ENCODE measurements at places on chromosomes 13 and 19.

DNA sequence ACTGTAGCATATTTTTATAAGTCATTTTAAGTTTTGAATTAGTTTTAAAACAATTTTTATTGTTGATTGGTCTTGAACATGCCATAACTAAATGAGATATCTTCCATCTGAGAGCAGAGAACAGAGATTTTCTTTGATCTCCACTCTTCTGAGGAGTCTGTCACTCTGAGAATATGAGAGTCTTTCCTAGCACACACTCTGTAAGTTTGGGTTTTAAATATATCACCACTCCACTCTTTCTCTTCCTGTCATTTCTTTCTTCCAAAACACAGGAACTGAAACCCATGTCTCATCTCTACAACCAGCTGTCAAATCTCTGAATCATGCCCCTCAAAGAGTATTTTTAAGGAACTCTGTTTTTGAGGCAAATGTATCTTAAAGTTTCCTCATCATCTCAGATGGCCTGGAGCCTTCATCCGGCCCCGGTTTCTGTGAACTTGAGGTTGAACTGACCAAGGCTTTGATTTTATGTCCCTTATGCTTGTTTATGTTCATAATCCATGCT lies 698.2 kb upstream of the SGCG start:
- no peak for DNase-seq

DNA sequence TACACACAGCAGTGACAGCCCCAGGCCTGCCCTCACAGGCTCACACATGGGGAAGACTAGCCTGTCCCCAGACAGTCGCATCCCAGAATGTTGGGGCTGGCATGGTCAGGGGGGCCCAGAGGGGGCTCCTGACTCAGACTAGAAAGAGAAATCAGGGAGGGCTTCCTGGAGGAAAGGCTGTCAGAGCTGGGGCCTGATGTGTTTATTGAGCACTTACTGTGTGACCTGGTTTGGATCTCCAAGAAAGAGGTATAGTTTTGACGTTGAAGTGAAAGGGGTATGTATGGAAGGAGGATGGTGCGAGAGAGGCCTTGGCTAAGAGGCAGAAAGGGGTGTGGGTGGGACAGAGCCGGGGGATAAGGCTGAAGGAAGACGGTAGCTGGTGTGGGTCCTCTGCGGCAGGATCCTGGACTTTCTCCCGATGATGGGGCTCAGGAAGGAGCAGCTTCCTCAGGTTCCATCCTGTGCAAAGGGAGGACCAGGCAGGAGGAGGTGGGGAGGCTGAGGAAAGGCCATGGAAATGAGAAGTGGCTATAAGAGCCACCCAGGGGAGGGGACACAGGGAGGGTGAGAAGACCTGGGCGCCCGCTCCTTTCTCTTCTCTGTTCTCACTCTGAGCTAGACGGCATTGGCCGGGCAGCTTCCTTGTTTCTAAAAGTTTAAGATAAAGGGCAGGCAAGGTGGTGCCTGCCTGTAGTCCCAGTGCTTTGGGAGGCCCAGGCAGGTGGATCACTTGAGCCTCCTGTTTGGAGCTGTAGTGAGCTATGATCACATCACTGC lies 16.1 kb upstream of the BCL3 start:
- DNase-seq = no peak

DNA sequence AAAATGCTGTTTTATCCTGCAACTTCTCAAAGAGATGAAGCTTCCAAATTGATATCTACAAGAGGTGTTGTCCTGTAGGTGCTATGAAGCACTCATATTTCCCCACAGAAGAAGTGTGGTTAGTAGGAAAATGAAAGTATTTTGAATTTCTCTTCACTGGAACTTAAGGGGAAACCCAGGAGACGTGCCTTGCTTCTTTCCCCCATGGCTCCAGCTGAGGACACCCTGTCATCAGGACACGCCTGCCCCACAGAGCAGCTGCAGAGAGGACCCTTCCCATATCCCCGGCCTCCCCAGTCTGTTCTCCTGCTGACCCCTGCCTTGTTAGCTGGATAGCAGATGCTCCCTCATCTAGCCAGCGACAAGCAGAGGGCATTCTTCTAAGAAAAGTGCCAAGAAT lies 371.3 kb downstream of the COG6 start:
- DNase-seq = no peak

DNA sequence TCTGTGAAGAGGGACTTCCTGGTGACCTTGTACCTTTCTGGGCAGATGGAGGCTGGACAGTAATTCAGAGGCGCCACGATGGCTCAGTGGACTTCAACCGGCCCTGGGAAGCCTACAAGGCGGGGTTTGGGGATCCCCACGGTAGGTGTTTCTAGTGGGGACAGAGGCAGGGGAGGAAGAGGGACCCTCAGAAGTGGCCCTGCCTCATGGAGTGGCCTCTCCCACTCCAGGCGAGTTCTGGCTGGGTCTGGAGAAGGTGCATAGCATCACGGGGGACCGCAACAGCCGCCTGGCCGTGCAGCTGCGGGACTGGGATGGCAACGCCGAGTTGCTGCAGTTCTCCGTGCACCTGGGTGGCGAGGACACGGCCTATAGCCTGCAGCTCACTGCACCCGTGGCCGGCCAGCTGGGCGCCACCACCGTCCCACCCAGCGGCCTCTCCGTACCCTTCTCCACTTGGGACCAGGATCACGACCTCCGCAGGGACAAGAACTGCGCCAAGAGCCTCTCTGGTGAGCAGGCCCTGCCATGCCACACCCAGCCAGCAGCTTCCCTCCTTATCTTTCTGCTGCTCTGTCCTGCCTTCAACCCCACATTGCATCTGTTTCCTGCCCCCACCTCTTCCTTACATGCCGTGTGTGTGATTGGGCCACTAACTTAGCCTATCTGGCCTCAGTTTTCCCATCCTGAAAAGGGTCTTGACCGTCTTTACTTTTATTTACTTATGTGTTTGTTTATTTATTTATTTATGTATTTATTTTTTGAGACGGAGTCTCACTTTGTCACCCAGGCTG lies 7.3 kb downstream of the ANGPTL4 start:
- no peak for DNase-seq

- no peak for DNase-seq
These were observed 36.7 kb upstream of the WDFY2 start for GRCh38 chr13:51547425-51548176.

DNA sequence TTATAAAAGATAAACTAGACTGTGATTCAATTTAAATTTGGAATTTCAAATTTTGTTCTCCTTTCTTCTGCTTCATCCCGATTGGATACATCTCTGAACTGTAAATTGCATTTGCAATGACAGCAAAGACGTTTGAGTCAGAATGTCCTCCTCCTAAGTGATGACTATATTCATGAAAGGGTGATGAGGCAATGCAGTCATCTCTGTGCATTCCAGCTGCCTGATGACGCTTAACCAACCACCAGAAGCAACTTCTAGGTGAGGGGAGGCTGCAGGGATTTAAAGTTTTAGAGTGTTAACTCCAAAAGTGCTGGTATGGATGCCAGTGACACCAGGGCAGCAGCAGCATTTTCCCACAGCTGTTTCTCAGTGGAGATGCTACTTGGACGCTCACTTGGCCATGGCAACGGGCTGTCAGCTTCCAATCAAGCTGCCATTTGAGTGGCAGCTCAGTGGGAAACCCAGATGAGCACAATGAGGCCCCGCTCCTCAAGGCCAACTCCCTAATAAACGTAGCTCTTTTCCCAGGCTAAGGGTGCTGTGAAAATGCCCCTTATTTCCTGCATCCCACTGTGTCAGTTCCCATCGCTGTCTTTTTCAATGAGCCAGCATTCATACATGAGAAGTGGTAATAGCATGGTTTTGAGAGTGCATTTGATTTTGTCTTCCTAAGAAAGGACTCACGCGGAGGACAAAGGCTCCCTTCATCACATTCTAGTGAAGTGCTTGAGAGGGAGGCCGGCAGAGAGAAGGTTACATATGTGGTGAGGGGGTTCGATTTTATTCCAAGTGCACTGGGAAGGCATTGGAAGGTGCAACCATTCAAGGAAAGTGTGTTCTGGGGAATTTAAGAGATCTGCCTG lies 45.2 kb upstream of the AMER2 start:
- peak; percentile 73 for DNase-seq

DNA sequence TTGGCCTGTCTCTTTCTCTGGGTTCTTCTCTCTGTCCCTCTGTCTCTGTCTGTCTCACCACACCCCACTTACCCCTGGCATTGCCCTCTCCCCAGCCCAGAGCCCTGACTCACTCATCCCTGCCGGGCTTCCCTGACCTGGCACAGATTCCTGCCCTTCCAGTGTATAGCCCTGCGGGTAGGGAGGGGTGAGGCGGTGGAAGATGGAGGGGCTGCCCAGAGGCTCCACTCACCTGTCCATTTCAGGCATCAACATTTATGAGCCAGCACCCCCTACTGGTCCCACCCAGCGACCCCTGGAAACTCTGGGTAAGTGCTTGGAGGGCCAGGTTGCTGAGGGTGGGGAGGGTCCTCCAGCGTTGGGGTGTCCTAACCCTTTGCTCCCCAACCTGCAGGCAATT lies 1.0 kb downstream of the NCCRP1 start:
- DNase-seq = no peak

- peak; percentile 22 for DNase-seq
These were observed 154.8 kb downstream of the COG6 start for GRCh38 chr13:39810091-39810877.

- DNase-seq = no peak
These were observed 24.0 kb downstream of the USP12 start for GRCh38 chr13:27147530-27148170.

GRCh38 chr13:62060570-62060969 lies 644.9 kb upstream of the PCDH20 start:
- no peak for DNase-seq

DNA sequence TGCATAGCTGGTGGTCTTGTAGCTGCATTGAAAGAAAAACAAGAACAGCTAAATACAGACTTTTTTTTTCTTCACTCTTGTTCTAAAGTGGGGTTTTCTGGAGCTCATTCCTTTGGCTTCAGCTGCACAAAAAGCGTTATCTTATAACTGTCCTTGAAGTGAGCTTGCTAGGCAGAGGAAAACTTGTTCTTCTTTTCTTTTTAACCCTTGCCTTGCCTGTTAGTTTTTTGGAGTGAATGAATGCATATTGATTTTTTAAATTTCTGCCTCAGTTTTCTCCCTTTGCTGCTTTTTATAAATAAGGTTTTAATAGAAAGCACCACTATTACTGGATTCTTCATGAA lies 1.5 kb downstream of the ZNF765 start:
- no peak for DNase-seq

DNA sequence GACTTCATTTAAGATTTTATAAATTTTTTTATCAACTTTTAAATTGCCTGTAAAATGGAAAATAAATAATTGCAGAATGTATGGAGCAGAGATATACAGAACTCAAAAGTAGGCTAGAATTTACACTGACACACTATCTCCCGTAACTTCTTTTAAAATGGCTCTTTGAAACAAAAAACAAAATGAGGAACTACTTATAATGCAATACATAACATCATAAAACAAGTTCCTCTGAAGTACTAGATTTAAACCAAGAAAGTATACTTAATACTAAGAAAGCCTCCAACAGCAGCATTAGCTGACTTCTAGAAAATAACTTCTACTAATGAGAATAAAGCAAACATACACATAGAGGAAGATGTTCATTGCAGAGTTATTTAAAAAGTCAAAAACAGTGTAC lies 17.0 kb downstream of the RBM26 start:
- no peak for DNase-seq

Data from bronchial epithelial cell (primary cell).